ENCODE measurements at places on chromosomes 5 and 9.

DNA sequence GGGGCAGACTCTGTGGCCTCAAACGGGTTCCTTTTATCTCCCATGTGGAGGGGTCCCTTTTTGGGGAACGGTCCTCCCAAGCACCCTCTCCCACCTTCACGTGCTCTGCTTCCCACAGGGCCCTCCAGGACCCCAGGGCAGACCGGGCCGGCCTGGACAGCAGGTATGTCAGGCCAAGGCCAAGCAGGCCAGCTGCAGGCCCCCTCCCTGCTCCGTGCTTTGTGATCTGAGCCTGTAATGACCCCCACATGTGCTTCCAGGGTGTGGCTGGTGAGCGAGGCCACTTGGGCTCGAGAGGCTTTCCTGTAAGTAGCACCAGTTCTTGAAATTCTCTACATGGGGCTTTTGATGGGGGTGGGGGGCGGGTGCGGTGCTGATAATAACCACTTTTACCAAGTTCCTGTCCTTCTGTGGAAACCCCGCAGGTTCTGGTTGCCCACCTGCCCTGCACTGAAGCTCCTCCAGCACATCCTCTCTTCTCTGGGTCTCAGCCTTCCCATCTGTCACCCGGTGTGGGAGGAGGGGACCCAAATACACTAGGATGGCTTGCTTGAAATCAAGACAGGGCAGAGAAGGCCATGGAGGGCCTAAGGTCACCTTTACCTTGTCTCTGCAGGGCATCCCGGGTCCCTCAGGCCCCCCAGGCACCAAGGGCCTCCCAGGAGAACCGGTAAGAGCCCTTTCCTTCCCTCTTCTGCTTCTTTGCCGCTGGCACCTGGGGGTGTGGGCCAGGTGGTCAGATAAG is 57.9 kb upstream of the ORM1 start:
- no peak for DNase-seq

DNA sequence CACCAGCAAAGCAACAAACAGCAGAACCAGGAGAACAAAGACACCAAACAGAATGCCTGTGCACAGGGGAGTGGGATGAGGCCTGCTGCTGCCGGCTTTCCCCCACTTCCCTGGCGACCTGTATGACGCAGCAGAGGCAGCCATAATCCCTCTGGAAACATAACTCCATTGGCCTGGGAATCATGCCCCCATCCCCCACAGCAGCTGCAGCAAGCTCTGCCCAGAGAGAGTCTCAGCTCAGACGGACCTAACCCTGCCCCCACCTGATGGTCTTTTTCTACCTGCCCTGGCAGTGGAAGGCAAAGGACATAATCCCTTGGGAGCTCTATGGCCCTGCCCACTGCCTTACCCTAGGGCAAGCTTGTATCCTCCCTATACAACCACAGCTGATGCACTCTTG is 81.8 kb upstream of the FANCC start:
- DNase-seq, result no peak

GRCh38 chr9:133167769-133168168 is 4.1 kb upstream of the GBGT1 start:
- peak; percentile 2 for DNase-seq

- no peak for DNase-seq
These were observed 2.7 kb upstream of the CARD19 start for GRCh38 chr9:93093127-93093876.
